ENCODE measurements at places on chromosomes 12 and 14. TPM values are rescaled to one million over a fixed set of nuclear protein-coding genes. Genes with fewer than 3 reads are reported as not detected.

- DNase-seq = no peak
Measured at GRCh38 chr14:99936738-99937474, 128.3 kb upstream of the EVL start.

Gene ACSM4
- total RNA-seq = not detected

Gene LRIG3
- total RNA-seq = 60.5 TPM

- no peak for DNase-seq
Measured at GRCh38 chr14:58292187-58292586, 6.2 kb upstream of the ARID4A start.

Data from sigmoid colon (tissue), 7 donors.